AG09309 (cell line): ENCODE measurements at places on chromosomes 3 and 15.

DNA sequence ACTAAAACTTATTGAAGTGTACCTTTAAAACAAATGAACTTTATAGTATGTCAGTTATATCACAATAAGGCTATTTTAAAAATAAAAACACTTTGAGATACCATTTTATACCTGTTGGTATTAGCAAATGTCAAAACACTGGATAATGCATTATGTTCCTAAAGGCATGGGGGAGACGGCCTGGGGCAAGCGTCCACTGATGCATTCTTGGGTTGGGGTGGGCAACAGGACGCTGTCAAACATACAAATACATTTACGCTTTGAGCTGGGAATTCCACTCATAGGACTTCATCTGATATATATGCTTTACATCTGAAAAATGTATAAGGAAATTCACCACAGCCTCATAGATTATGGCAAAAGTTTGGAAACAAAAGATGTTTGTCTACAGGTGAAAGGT lies 7.6 kb upstream of the GATA2 start:
- no peak for DNase-seq

- no peak for DNase-seq
These were observed 19.8 kb downstream of the TYRO3 start for GRCh38 chr15:41578736-41579383.

- DNase-seq: no peak
These were observed 15.0 kb downstream of the TAGLN3 start for GRCh38 chr3:112013784-112014143.

DNA sequence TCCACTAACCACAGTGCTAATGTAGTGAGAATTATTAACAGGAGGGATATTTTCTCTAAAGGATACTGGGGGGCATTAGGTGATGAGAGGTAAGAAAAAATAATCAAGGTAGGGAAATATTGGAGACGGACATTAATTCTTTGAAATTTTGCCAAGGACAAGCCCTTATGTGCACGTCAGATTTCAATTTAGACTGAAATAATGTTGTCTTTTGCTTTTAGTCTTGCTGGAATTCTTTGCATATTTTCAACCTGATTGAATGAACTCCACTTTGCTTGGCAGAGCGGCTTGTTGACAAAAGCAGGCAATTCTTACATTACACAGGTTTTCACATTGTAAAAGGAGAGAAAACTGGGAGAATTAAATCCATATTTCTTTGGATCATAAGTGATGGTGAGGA lies 25.0 kb upstream of the C3orf52 start:
- DNase-seq: peak; percentile 25

DNA sequence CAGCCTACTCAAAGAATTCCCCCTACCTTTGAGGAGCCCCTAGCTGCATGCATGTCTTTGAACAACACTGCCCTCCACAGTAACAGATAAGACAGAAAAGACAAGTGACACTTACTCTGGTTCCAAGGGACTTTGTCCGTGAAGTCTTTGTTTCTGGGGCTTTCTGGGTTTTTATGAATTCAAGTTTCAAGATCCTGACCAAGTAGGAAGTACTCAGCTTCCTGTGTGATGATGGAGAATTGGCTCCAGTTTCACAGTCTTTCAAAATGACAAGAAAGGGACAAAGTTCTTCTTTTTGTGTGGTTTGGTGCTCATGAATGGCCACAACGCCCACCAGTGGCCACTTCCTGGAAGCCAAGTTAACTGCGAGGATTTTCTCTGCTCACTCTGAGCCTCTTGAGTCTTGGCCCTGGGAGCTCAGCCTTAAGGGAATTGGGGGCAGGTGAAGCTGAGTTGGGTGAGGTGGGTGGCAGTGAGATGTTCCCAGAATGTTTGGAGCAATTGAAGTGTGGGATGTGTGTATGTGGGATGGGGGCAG lies at the start of gene CCR1:
Gene CCR1 (minus strand): TSS at position 147 of the 538 bp plus-strand sequence. CDS start 4,000 bp downstream, outside the sequence.
- no peak for DNase-seq

DNA sequence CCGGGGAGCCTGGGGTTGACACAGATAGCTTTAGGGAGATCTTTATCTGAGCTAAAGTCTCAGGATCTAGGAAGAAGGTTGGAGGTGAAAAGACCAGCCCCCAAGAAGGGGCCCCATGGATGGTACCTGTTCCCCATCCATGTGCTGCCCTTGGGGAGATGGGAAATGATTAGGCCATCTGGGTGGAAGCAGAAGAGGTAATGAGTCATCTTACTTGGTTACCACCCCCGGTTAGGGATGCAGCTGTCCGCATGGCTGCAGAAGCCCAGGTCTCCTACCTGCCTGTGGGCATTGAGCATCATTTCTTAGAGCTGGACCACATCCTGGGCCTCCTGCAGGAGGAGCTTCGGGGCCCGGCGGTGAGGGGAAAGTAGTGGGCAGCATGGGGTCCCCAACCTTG lies 3.1 kb upstream of the CPLX3 start:
- DNase-seq: no peak

DNA sequence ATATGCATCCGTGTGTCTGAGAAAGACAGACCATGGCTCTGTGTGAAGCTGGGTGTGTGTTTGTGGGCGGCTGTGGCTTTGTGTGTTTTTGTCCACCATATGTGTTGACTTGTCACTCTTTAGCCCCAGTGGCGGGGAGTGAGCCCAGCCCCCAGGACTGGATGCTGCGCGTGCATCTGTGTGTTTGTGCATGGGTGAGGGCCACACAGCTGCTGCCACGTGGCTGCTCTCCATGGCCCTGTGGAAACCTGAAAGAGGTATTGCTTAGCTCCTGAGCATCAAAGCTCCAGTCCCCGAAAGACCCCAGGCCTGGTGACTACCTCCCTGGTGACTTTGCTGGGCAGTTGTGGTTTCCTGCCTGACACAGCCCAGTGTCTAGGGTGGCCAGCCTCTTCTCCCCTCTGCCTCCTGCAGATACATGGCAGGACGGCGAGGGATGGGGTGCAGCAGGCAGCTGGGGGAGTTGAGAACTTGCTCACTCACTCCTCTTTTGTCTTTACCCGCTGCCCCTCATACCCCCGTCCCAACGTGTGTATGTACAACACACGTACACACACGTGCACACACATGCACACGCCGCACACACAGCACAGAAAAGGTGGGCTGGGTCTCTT lies 6.5 kb downstream of the EPHB3 start:
- no peak for DNase-seq

DNA sequence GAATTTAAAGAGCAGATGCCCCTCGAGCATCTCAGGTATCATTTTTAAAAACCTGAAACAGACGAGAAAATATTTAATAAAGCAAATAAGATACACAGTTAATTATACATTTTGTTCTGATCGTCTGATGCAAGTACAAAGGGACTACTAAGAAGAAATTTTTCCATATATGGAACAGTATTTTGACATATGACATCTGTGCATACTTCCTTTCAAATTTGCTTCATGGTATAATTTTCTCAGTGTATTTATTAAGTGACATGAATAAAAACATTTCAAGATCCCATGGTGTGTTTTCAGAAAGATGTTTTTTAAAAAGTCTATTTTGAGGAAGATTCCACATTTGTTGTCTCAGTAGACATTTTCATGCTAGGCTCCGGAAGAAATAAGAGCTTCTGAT lies 208.1 kb downstream of the VGLL3 start:
- DNase-seq: no peak
